ENCODE measurements at places on chromosomes 11 and 22. TPM values are rescaled to one million over a fixed set of nuclear protein-coding genes. Genes with fewer than 3 reads are reported as not detected.
A peak's percentile ranks its signal among the peaks of the same experiment; 100 is the strongest.

- peak; percentile 63 for DNase-seq
Observed at GRCh38 chr11:68009391-68010089, 587 bp upstream of the ALDH3B1 start.

DNA sequence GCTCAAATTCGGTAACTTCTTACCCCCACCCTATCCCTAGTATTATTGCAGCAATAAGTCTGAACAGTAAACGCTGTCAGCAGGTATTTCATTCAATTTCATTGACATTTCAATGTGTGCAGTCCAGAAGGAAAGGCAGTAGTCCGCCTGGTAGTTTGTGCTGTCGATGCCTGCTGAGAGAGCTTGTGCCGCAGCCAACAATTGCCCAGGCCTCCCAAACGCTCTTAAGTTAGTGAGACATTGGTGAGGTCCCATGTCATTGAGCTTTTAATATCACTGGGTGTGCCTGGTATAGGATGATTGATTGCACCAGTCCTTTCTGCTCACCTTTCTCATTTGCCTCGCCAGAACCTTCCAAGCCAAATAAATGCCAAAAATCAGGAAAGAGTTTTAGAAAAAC, 28.1 kb downstream of the ALKBH3 start:
- DNase-seq: no peak

DNA sequence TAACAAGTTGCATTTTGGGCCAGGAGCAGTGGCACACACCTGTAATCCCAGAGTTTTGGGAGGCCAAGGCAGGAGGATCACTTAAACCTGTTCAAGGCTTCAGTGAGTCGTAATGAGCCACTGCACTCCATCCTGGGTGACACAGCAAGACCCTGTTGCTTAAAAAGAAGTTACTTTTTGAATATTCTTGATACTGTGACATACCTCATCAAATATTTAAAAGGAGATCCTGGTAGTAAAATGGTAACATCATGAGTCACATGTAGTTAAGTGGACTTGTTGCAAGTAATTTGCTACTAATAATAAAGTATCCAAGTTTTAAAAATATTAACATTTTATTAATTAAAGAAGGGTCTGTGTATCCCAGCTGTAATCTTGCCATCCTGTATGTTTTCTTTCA, 18.3 kb downstream of the HMGXB4 start:
- DNase-seq: peak; percentile 35

The KCNK4 gene
- total RNA-seq: not detected

GRCh38 chr22:17784776-17785175, 10.5 kb upstream of the BID start:
- DNase-seq: no peak

Measured in LHCN-M2 (cell line).